ENCODE measurements at places on chromosomes 13 and 19. TPM values are rescaled to one million over a fixed set of nuclear protein-coding genes. Genes with fewer than 3 reads are reported as not detected.
A peak's percentile ranks its signal among the peaks of the same experiment; 100 is the strongest.

SHANK1 gene
- total RNA-seq, result 6.8 TPM

GRCh38 chr19:1213391-1214286 lies 8.1 kb downstream of the STK11 start:
- no peak overlapping the region for H3K27ac ChIP-seq
- H3K4me1 ChIP-seq, result peaks cover 29% of the 10 kb centered on the region
- H3K36me3 ChIP-seq, result peaks cover 2% of the 10 kb centered on the region
- H3K4me3 ChIP-seq, result peak overlapping the region; percentile 59
- no peaks in the 10 kb centered on the region for H3K27me3 ChIP-seq

DNA sequence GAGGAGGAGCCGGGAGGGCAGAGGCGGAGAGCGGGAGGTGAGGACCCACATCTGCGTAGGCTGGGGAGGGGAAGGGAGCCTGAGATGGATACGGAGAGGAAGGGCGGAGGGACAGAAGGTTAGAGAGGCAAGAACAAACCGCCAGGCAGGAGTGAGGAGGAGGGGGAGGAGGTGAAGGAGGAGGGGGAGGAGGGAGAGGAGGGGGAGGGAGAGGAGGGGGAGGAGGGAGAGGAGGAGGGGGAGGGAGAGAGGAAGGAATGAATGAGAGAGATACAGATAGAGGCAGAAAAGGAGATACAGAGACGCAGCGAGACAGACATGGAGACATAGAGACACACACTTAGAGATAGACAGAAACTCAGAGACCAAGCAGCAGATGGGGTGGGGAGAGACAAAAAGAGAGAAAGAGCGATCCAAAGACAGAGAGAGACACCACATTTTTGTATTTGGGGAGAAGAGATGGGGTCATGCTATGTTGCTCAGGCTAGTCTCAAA lies 782 bp upstream of the CA11 start:
- peaks cover 10% of the 10 kb centered on the region for H3K27me3 ChIP-seq
- peak overlapping the region; percentile 59 for H3K4me3 ChIP-seq
- DNase-seq, result no peak
- peaks cover 24% of the 10 kb centered on the region for H3K4me1 ChIP-seq
- H3K36me3 ChIP-seq, result no peaks in the 10 kb centered on the region

DNA sequence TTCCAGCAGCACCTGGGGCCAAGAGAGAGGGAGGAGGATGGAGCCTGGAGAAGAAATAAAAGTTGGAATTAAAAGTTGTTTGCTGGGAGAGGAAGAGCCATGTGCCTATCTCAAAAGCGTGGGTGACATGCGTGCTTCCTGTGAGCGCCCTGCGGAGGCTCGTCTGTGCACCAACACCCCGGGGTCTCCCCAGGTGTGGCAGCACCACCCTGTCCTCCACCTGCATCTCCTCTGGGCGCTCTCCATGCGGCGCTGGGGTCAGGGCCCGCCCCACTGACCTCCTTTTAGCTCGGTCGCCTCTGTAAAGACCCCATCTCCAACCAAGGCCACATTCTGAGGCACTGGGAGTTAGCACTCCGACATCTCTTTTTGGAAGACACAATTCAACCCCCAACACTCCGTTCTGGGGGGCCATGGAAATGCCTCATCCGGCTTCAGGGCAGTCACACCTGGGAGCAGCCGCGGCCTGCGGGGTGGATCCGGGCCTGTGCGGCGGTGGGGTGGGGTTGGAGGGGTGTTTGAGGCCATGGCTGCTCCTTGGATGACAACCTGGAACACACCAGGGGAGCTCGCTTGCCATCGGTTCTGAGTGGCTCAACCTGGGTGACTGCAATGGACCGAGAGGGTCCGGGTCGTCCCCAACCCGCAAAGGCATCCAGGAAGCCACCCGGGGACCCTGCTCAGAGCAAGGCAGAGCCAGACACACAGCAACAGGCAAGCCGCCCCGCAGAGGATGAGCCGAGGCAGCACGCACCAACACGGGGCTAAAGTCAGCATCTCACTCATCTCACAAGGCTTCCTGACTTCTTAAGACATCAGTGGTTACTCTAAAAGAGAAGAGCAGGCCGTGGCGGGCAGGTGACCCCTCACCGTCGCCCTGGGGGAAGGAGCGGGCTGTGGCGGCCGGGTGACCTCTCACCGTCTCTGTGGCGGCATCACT lies 79.4 kb upstream of the MCF2L start:
- peaks cover 30% of the 10 kb centered on the region for H3K27me3 ChIP-seq
- H3K4me3 ChIP-seq, result peak overlapping the region; percentile 31
- no peak overlapping the region for H3K27ac ChIP-seq
- DNase-seq, result no peak
- H3K4me1 ChIP-seq, result peaks cover 45% of the 10 kb centered on the region

DNA sequence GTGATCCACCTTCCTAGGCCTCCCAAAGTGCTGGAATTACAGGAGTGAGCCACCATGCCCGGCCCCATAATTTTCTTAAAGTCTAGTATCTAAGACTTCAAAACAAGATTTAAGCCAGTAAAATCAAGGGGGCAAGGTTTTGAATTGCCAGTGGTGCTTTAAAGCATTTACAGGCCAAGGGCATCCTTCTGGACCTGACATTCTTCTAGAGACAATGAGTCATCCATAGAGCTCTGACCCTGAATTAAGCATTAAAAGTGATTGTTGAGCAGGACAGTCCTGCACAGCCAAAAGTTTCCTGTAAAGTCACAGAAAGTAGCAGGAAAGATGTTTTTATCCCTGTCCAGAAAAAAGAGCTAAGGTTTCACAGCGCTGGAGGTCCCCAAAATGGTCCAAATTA lies 50.9 kb upstream of the ATP12A start:
- H3K27me3 ChIP-seq, result no peaks in the 10 kb centered on the region
- no peak for DNase-seq
- H3K36me3 ChIP-seq, result no peaks in the 10 kb centered on the region
- no peak overlapping the region for H3K27ac ChIP-seq
- peaks cover 29% of the 10 kb centered on the region for H3K4me1 ChIP-seq

GRCh38 chr19:33192010-33192409 lies 2.1 kb upstream of the LRP3 start:
- H3K36me3 ChIP-seq, result no peaks in the 10 kb centered on the region
- H3K4me3 ChIP-seq, result peak overlapping the region; percentile 85
- H3K4me1 ChIP-seq, result peaks cover 5% of the 10 kb centered on the region
- DNase-seq, result no peak
- H3K27me3 ChIP-seq, result peaks cover 2% of the 10 kb centered on the region

PRSS57 gene
- not detected for total RNA-seq

Data from neural crest cell (in vitro differentiated cells).